ENCODE measurements at places on chromosomes 16 and 17.

DNA sequence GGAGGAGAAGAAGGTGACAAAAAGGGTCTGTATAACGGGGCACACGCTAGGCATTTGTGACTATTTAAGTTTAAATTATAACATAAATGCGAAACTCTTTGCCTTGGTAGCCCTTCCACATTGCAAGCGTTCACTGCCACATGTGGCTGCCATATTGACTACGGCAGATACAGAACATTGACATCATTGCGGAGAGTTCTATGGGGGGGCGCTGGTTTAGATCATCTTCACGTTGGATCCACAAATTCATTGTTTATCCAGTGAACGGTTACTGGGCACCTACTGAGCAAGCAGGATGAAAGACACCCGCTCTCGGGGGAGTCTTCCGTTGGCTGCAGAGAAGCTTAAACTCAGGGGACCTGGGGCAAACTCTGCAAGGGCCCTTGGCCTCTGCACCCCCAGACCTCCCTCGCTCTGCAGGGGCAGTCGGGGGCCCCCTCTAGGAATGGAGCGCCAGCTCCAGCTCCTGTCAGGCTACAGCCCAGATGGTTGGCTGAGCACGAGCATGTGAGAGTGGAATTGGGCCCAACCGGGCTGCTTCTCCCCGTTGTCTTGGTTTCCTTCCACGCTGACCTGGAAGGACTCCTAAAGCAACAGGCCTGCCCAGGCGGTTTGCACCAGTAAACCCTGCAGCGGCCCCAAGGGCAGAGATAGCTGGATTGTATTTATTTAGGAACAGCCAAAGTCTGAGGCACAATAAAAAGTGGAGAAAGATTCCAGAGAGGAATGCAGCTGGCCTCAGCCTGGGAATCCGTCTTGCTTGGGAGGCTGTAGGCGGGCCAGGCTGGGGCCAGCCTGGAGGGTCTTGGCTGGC lies 172.2 kb downstream of the SEC14L1 start:
- DNase-seq: no peak

GRCh38 chr16:6335072-6335471 lies 997.6 kb upstream of the RBFOX1 start:
- DNase-seq: no peak

DNA sequence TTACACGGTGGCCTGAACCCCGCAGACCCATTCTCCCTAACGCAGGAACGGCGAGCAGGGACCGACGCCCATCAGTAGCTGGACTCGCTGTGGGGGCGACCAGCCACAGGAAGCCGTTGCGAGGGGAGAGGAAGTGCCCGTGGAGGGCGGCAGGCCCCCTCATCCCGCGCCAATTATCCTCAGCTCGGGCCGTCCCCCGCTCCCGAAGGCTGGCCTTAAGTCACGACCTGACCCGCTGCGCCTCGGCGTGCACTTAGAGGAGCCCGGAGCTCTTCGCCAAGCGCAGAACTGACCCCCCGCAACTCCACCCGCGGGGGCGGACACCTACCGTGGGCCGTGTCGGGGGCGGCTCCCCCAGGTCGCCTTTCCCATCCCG lies 401 bp downstream of the ARL16 start:
- DNase-seq: no peak

GRCh38 chr16:57036945-57037344 lies 47.6 kb downstream of the NLRC5 start:
- no peak for DNase-seq

- DNase-seq: no peak
Measured at GRCh38 chr16:9489835-9490467, 398.5 kb downstream of the HAPSTR1 start.

DNA sequence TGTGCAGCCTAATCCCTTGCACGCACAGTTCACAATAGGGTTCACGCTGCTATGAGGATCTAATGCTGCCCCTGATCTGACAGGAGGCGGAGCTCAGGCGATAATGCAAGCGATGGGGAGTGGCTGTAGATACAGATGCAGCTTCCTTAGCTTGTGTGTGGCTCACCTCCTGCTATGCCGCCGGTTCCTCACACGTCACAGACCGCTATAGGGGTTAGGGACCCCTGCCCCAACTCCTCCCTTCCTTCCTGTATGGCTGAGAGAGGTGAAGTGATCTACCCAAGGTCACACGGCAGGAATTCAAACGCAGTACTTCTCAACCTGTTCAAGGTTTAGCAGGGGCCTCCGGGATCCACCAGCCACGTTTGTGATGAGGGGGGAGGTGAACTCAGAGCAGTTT lies 13.4 kb upstream of the PLLP start:
- DNase-seq: peak; percentile 76

- DNase-seq: no peak
Measured at GRCh38 chr17:4557626-4558346, 2.6 kb downstream of the GGT6 start.

DNA sequence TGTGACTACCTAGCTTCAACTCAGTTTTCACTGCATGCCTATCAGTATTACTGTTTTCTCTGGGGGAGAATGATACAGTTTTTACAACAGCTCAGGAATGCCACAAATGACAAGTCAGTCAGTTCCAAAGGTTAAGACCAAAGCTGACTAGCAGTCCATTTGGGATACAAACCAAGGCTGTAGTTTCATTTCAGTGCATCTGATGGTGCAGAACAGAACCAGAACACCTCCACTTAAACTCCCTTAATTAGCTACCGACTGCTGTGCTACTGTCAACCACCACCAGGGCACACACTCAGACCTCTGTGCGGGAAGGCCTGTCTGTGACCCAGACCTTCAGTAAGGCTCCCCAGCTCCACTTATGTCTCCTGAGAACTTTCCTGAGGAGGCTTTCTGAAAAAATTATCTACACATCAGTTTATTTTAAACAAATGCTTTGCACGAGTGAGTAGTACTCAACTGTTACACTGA lies 20.4 kb downstream of the NFE2L1 start:
- DNase-seq: no peak

DNA sequence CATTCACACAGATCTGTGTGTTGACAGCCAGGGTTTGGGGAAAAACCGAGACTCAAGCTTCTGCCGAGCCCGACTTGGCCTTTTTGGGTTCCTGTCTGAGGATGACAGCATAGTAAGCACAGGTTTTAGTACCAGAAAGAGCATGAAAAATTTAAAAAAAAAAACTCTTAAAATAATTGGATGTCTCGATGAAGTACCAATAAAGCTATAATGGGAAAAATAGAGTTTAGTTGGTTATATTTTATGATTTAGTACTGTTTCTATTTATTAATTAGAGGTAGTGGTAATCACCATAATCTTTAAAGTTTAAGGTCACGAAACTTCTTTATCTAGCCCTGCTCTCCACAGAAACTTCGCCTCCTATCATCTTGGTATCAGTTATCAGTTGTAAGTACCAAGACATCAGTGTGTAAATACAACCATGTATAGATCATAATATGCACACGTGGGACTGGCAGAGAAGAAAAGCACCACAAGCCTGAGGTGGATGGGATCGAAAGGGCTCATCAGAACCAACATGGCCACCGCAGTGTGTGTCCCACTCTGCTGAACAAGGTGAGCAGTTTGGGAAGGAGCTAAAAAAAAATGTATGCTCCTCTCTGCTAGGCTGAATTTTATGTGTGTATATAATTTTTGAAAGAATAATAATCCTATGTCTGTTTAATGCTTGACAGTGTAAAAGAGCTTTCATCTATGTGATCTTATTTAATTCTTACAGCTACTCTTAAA lies 14.4 kb upstream of the EEF2K start:
- DNase-seq: peak; percentile 66

- DNase-seq: no peak
Measured at GRCh38 chr17:34163646-34164045, 91.4 kb upstream of the CCL2 start.

DNA sequence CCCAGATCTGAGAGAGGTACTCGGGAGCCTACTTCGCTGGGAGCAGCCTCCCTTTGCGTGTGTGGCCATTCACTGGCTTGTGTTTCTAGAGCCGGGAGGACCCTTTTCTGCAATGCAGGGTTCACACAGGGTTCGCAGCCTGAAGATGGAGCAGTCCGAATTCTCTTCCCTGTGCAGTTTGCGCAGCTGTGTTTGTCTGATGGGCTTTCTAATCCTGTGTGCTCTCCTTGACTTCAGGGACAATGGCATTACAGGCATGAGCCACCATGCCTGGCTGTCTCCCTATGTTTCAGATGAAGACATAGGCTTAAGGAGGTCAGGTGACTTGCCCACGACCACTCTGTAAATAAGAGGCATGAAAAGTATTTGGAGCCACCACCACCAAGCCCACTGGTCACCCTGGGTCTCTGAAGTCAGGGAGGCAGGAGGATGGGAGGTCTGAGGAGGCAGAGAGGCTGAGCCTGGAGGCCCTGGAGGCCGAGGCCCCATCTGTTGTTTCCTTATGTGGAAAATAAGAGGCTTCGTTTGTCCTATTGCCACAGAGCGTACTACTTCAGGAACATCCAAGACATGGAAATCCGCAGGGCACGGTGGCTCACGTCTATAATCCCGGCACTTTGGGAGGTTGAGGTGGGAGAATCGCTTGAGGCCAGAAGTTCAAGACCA lies 5.0 kb upstream of the STH start:
- DNase-seq: no peak

DNA sequence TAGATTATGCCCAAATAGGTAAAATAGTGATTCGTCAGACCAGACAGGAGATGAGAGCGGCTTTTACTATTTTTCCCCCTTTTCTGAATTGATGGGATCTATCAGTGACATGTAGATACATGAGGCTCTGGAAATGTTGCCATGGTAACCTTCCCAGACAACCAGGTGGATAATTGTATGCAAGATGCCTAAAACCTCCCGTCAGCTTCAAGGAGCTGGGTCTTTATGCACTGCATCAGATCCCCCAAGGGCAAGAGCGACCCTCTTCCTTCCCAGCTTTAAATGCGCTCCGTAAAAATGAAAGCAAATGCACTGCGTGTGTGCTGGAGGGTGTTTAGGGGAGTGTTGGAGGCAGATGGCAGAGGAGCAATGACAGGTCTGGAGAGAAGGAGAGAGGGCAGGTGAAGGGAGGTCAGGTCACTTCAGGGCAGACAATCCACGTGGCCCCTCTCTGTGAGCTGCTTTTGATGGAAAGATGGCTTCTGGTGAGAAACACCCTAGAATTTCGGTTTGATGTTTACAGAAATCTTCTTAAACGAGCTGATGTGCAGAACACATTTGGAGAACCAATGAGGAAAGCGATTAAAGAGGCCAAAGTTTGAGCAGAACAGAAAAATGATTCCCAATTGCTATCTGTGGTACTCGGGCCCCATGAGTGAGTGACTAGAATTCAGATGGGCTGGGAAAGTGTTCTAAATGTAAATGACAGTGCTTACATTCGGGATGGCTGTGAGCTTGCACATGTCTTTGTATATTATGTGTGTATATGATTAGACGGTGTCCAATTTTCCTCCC lies 461.7 kb upstream of the HSBP1 start:
- DNase-seq: no peak

GRCh38 chr16:79369796-79370195 lies 230.7 kb downstream of the MAF start:
- no peak for DNase-seq

- DNase-seq: no peak
Measured at GRCh38 chr17:52546493-52546892, 388.0 kb upstream of the CA10 start.

DNA sequence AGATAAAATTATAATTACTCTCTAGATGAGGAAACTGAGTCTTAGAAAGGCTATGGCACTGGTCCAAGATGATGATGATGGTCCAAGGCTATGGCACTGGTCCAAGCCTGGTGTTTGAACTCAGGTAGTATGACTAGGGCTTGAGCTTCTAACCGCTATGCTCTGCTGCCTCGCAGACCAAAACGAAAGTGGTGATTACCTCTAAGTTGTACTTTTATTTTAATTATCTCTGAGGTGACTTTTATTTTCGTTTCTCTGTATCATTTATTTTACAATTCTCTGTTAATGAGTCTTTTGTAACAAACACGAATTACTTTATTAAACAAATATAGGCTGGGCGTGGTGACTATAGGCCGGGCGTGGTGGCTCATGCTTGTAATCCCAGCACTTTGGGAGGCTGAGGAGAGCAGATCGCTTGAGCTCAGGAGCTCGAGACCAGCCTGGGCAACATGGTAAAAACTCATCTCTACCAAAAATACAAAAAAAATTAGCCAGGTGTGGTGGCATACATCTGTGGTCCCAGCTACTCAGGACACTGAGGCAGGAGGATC lies 5.6 kb downstream of the REXO5 start:
- no peak for DNase-seq

GRCh38 chr16:89511374-89511773 lies 3.2 kb downstream of the SPG7 start:
- DNase-seq: no peak

- DNase-seq: no peak
Measured at GRCh38 chr17:8059131-8059530, 20.3 kb downstream of the ALOX15B start.

DNA sequence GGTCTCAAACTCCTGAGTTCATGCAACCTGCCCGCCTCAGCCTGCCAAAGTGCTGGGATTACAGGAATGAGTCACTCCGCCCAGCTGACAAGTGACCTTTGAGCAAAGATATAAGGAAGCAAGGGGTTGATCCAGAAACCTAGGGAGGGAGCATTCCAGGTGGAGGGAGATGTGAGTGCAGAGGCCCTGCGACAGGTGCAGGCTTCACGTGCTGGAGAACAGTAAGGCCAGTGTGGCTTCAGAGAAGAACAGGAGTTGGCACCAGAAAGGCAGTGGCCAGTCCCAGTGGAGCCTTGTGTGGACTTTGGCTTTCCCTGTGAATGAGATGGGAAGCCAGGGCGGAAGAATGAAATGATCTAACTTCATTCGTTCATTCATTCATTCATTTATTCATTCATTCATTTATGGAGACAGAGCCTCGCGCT lies 73.6 kb upstream of the HAS3 start:
- no peak for DNase-seq

DNA sequence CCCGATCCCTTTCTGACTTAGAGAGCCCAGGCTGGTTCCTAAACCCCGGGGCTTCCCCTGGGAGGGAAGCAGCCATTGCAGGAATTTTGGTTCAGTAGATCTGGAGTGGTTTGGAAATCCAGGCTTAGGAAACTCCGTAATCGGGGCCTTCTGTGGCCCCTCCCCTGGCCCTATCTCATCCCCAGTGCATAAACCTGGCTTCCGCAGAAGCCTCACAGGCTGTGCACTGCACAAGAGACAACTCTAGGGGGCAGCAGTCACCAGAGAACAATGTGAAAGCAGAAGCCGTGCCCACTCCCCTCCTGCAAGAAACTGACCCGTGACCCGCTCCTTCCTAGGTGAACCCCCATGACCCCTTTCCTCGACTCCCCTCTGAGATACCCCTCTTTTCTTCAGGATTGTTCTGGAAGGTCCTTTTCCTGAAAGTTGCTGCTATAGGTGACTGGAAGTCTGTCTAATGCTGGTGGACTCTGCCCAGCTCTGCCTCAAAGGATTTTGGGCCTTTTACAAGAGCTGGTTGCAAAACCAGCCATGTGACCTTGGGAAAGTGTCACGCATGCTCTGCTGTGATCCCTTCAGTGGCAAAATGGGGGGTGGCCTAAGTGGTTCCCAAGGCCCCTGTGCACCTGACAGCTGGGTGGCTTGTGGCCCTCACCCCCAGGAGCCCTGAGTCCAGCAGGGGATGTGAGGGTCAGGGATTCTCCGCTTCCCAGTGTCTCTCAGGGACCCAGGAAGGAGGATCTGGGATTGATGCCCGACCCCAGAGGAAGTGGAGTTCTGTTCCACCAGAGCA lies 14.4 kb downstream of the GUCY2D start:
- peak; percentile 61 for DNase-seq

- no peak for DNase-seq
Measured at GRCh38 chr17:79224476-79224875, 149.9 kb downstream of the ENGASE start.
